Lower lobe of right lung (tissue), 2 donors: ENCODE measurements at places on chromosomes 4 and X. TPM values are rescaled to one million over a fixed set of nuclear protein-coding genes. Genes with fewer than 3 reads are reported as not detected.

GRCh38 chr4:55385201-55385649 is 10.5 kb upstream of the TMEM165 start:
- DNase-seq, result no peak

- no peak for DNase-seq
Observed at GRCh38 chrX:142184756-142185602, 20.1 kb downstream of the MAGEC2 start.

- no peak for DNase-seq
Observed at GRCh38 chr4:76492055-76492454, 57.0 kb downstream of the SHROOM3 start.

DNA sequence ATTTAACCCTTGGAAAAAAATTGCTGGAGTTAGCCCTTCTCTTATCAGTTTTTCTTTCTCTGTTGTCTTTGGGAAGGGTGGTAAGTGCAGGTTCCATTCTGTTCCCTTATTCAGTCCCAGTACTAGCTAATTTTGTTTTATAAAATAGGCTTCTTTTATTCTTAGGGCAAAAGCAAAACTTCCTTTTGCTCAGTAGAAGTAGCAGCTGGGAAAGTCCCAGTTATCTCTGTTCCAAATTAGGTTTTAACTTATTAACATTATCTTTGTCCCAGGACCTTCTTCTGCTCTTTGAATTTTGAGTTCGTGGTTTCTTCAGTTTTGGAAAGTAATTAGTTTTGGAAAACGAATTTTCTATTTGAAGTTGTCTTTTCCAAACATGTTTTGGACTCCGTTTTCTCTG is 61.1 kb downstream of the BANK1 start:
- DNase-seq, result no peak

GRCh38 chr4:153940916-153941315 is 152.0 kb upstream of the SFRP2 start:
- no peak for DNase-seq

DNA sequence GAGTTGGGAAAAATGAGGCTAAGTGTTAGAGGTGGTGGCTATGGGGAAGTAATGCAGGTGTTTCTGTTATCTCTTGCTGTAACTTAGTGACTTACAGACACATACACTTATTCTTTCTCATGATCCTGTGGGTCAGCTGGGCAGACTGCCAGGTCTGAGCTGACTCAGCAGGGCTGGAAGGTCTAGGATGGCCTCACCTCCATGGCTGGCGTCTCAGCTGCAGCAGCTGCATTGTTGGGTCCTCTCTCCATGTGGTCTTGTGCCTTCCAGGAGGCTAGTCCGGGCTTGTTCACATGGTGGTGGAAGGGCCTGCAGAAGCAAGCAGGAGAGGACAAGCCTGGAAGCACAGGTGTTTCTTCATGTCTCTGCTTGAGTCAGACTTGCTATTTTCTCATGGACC is 172.7 kb downstream of the NHS start:
- DNase-seq, result peak; percentile 63

DNA sequence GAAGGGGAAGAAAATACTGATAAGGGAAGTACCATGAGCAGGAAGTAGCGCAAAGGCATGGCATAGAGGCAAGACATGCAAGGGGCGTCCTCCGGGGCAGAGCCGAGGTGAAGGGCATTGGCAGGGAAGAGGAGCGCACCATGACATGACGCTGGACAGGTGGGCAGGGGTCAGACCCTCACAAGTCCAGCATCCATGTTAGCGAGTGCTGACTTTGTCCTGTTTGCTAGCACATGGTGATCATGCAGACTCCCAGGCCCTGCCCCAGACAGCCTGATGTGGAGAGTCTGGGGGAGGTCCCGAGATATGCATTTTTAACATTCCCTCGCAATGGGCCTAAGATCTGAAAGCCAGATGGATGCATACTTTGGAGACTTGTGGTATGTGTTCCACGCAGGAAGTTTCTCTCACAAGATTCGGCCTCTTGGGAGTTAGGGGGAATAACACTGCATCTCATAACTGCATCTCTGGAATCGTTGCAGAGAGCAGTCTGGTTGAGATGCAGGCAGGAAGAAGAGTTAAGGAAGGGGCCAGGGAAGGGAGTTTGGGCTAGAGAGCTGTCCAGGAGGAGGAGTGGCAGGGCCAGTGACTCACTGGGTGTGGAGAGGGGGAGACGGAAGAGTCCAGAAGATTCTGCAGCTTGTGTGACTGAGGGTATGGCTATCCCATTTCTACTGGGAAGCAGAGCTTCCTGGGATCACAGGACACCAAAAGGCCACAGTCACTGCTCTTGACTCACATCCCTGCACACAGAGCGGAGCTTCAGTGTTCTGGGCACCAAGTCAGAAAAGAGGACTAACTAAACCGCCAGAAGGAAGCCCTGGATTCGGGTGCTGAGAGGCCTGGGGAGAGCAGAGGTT is 59.7 kb downstream of the FAM184B start:
- DNase-seq, result no peak

DNA sequence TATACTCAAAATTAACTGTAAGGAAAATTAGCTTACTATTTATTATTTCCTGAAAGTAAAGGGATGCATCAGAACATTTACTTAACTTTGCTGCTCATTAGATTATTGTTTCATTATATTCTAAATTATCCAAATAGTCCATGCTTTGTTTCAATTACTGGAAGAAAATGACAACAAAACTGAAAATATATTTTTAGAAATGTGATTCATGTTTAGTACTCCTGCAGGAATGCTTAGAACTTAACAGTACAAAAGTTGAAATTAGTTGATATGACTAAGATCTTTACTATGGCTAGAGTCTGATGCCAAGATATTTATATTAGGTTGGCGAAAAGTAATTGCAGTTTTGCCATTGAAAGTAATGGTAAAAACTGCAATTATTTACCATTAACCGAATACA is 660.5 kb upstream of the PABPC4L start:
- no peak for DNase-seq

DNA sequence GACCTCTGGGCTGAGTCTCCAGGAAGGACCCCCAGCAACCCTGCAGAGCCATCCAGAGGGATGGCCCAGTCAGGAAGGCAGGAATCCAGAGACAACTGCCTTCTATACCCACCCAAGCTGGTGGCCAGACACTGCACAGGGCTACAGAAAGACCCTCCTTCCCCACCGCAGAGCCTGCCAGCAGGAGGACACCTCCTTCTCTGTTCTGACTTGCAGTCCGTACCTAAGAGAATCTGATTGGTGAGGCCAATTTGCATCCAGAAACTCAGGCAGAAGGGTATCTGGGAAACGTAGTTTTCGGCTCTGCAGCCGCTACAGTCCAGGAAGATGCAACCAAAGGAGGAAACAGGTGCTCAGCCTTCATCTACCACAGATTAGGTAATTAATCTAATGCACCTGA is 155.4 kb upstream of the FRG1 start:
- DNase-seq, result no peak

- no peak for DNase-seq
Observed at GRCh38 chr4:105520819-105521790, 31.3 kb upstream of the ARHGEF38 start.

DNA sequence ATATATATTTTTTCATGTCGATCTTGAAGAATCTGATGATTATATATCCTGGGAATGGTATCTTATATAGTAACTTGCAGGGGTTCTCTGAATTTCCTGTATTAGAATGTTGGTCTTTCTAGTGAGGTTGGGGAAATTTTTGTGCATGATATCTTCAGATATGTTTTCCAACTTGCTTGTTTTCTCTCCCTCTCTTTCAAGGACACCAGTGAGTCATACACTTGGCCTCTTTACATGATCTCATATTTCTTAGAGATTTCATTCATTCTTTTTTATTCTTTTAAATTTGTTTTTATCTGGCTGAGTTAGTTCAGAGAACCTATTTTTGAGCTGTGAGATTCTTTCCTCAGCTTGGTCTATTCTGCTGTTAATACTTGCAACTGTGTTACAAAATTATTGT is 27.2 kb upstream of the C4orf17 start:
- no peak for DNase-seq

- no peak for DNase-seq
Observed at GRCh38 chr4:42399393-42399792, 2.1 kb downstream of the SHISA3 start.

DNA sequence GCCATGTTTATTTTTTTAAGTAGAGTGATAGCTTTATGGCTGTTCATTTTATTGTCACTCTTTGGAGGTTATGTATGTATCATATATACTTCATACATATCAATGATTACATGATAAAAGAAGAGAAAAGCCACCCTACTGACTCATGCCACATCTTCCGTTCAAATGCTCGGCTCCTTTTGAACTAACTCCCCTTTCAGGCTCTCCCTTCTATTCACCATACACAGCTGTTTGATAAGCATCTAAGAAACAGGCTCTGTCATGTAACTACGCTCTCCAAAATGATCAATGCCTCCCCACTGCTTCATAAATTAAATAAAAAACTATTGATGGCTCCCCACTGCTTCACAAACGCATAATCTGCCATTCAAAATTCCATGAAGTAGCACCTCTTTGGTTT is 89.4 kb downstream of the SEL1L3 start:
- no peak for DNase-seq

- DNase-seq, result no peak
Observed at GRCh38 chrX:132491191-132491590, 2.4 kb upstream of the MBNL3 start.

DNA sequence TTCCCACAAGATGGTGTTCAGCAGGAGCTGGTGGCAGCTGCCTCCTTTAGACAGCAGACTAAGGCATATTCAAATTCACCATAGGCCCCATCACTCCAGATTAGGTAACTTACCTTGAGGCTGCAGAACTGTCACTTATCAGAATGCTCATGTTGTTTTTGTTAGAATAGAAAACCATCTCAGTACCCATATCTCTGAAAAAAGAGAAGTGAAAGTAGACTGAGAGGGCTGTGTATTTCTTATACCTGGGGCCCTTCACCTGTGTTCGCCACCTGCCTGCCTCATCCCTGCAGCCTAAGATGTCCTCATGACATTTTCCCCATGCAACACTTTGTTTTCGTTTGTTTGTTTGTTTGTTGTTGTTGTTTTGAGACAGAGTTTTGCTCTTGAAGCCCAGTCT is 32.9 kb upstream of the SPRY1 start:
- no peak for DNase-seq

DNA sequence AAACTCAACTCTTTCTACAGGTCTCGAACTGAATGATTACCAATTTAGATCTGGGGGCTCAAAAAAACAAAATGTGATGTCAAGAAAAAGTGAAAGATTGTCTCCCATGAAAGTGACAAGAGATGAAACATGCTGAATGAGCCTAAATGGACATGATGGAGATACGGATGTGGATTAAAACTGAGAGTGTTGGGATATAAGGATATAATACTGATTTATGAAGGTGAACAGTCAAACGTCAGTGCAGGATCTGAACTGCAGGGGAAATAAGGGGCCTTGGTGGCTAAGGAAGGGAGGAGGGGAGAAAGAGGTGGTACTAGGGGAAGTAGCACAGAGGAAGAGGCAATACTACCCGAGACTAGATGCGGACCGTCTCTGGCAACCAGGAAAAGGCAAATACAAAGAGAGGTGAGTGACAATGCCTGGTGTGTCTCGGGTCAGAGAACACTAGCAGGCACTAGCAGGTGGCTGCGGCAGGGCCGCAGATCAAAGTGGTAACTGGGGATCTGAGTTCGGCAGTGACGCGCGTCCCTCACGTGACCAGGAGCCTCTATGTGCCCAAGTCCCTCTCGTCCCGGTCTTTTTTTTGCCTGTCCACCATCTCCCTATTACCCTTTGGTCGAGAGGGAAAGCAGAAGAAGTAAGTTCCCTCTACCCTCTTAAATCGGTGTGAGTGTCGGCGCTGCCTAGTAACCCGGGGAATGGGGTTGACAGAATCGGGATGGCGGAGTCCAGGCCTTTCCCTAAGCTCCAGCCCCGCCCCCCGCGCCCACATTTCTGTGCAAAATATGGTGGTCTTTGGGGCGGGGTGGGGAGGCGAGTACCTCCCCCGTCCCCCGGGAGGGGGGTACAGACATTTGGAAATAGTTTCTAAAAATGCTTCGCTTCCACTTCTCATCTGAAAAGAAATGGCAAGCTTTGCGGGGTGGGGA is at the start of gene TCEAL1:
TSS of gene TCEAL1 (plus strand) at position 590 of the 932 bp plus-strand sequence. CDS start 942 bp downstream, outside the sequence.
- DNase-seq, result peak; percentile 74

DNA sequence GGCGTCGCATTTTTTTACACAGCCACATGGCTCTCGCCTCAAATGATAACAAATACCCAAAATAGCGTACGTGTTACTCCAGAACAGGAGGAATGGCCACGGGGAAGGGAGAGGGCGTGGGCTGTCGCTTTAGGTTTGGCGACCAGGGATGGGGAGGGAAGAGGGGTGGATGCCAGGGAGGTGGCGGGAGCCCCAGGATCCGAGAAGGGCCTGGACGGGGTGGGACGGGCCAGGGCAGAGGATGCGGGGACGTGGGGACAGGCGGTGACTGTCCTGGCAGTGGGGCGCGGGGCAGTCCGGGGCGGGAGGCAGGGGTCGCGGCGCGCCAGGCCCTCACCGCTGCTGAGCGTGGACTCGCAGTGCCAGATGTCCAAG is 631 bp downstream of the TMEM47 start:
- DNase-seq, result no peak

- DNase-seq, result no peak
Observed at GRCh38 chr4:156173937-156174336, 220.3 kb upstream of the CTSO start.

DNA sequence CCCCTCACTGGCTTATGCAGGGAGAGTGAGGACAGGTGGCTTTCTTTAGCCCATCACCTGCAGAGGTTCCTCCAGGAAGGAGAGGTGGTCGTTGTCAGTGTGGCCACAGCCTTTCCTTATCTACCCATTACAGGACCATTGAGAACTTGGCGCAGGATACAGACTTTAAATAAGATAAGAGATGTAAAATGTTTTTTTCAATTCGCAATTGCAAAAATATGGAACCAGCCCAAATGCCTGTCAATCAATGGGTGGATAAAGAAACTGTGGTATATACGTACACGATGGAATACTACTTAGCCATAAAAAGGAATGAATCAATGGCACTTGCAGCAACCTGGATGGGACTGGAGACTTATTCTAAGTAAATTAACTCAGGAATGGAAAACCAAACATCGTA is 6.9 kb upstream of the RNF175 start:
- DNase-seq, result no peak

- DNase-seq, result no peak
Observed at GRCh38 chr4:7068279-7068842, 497 bp upstream of the GRPEL1 start.

DNA sequence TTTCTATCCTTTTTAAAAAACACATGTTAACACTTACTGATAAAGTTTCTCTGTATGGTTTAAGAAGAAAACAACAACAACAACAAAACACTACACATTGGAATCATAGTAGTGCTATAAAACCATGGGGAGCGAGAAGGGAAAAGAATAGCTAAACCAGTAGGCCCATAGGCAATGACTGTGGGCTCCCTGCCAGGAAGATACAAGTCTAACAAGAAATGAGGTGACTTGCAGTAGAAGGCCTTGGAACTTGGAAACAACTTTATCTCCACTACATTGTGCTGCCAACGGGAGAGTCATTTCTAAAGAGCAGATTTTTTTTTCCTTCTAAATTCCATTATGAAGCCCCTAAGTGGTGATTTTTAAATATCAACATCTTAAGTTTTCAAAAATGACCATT is 78.0 kb downstream of the GPC4 start:
- DNase-seq, result no peak

GRCh38 chr4:71260544-71260943 is 78.3 kb upstream of the SLC4A4 start:
- no peak for DNase-seq

The PLP1 gene
- total RNA-seq, result 0.59 TPM

The TMEM255A gene
- total RNA-seq, result 2.7 TPM

The SCML2 gene
- total RNA-seq, result 0.80 TPM

The ESX1 gene
- not detected for total RNA-seq

The XAGE1A gene
- total RNA-seq, result not detected

The PAGE2 gene
- not detected for total RNA-seq

The ADGRG4 gene
- total RNA-seq, result 0.27 TPM

The MUC7 gene
- not detected for total RNA-seq

The XG gene
- 0.41 TPM for total RNA-seq

The PASD1 gene
- total RNA-seq, result not detected

The PHOX2B gene
- total RNA-seq, result not detected

The MMRN1 gene
- total RNA-seq, result 42.6 TPM
